ENCODE measurements at places on chromosomes 2 and 18.

DNA sequence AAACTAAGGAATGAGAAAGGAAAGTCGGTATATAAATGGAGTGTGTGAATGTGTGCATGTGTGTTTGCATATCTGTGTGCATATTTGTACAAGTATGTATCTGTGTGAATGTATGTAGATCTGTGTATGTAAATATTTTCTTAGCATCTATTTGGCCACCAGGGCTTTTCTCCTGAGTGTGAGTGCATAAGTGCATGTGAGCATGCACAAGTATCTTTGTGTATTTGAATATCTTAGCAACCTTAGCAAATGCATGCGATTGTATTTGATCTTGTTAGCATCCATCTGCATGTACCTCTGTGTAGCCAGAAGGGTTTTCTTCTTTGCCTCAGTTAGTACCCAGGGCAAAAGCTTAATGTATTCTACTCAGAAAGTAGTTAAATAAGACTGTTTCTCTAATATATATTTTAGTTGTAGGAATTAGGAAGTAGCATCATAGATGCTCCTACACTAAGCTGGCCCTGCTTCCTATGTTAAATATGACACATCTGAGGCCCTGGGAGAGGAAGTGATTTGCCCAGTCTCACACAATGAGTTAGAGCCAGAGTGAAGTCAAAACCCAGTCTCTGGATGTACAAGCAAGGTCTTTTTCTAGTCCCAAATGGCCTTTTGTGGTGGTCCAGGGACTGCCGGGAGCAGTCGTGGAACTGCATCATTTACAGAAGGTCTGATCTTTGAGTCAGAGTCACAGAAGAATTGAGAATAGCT, 9.2 kb downstream of the FKBP1B start:
- DNase-seq = no peak

GRCh38 chr2:180739070-180739469, 241.3 kb upstream of the UBE2E3 start:
- no peak for DNase-seq

- DNase-seq = no peak
Measured at GRCh38 chr18:79217979-79218604, 148.9 kb downstream of the ATP9B start.

DNA sequence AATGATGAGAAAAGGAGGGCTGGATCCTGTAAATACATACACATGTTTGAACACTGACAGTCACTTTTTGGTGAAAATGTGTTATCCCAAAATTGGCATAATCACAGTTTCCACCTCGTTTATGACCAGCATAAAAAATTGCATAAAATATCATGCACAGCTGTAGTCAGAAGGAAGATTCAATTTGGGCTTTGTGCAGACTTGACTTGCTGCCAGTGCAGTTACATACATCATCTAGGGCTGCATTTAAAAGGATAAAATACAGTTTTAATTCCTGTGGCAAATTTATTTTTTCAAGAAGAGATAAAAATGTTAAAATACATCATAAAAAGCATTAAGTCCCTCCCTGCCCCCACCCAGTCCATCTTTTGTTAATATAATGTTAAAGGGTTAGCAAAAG, 103.8 kb downstream of the VWC2L start:
- no peak for DNase-seq

DNA sequence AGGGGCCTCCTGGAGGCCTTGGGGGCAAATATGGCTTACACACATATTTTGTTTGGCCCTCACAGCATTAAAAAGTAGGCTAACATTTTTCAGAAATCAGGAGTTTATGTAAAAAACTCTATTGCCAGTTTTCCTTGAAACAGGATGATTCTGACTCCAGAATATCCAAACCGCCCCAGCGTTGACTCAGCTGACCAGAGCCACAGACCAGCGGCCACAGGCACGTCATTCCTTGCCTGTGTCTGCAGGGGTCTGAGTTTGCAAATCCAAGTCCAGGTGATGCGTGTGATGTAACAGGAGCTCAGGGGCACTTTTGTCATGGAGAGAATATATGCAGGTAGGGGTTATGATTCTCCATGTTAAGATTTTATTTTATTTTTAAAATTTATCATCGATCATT, 79.4 kb upstream of the ALKAL2 start:
- DNase-seq = no peak

GRCh38 chr2:1550076-1550475, 136.8 kb downstream of the TPO start:
- DNase-seq = no peak

DNA sequence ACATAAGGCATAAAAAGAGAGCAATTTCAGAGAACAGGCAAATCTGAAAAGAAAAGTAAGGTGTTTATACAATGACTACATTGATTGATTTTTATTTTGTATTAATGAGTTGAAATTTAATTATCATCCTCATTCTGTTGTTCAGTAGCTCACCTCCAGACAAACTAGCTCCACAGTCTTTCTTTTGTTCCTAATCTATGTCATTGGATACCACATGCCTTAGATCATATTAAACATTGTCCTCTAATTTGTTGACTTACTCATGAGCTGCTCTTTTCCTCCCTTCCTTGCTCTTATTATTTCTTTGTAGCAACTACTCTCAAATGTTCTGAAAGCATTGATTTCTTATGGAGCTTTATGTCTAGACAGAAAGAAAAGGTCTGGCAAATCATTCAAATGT, 185.5 kb upstream of the ZSWIM2 start:
- DNase-seq = no peak

GRCh38 chr2:8277921-8278571, 403.8 kb upstream of the ID2 start:
- DNase-seq = no peak

DNA sequence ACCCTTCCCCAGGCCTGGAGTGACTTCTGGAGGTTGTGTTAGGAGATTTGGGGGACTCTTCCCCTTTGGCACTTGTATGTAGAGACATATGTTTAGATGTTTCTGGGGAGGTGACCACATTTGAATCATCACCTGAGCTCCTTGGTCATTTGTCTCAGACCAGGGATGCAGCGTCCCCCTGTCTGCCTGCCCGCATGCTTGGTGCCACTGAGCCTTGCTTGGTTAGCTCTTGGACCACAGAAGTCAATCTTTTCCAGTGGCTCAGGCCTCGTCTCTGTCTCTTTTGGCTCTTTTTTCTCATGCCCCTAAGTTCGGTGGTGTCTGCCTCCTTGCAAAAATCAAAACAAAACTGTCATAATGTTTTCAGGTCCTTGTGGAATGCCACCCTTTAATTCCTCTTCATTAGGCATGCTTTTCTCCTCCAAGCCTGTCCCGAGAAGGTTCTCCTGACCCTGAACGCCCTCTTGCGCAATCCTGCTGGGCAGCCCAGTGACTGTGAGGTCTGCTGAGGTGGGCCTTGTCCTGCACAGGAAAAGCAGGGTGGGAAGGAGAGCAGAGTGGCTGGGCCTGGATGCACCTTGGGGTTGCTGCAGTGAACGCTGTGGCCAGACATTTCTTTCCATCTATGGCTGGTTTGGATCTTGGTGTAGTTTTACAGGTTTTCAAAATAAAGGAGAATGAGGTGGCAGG, 24.9 kb downstream of the GLI2 start:
- no peak for DNase-seq

- no peak for DNase-seq
Measured at GRCh38 chr2:182248362-182248761, 178.5 kb downstream of the PDE1A start.

- no peak for DNase-seq
Measured at GRCh38 chr2:231394211-231395141, 1.0 kb upstream of the B3GNT7 start.

- DNase-seq = no peak
Measured at GRCh38 chr18:56351911-56352500, 286.4 kb downstream of the TXNL1 start.

GRCh38 chr2:7692657-7693161, 775.5 kb downstream of the RNF144A start:
- DNase-seq = no peak

DNA sequence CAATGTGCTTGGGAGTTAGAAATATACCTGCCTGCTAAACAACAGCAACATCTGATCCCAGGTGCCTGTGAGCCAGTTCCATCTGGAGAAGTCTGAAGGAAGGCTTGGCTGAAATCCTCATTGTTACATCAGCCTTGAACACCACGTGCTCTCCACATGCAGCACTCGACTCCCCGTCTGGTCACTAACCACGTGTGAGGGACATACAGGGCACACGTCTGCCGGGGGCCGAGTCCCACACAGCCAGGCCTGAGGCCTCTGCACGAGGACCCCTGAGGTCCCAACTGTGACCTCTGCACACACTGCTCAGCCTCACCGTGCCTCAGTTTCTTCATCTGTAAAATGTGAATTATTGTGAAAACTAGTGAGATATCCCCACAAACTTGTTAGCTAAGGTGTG, 236.5 kb upstream of the SALL3 start:
- DNase-seq = no peak

- no peak for DNase-seq
Measured at GRCh38 chr2:143937723-143938350, 582.1 kb downstream of the ZEB2 start.

DNA sequence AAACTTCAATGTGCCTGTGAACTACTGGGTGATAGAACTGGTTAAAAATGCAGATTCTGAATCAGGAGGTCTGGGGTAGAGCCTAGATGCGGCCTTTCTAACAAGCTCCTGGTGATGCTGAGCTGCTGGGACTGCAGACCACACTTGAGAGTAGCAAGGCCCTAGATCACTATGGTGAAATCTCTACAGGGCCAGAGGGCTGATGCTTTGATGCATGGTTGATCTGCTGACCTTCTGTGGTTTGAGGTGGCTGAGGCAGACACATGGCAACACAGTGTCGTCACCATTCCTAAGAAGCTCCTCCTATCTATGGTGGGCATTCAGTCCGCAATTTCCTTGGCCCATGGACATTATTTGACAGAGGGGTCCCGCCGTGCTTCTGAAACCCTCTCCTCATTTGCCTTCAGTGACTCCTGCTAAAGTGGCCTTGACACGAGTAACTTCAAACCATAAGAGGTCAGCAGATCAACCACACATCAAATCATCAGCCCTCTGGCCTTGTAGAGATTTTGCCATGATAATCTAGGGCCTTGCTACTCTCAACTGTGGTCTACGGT, 19.8 kb downstream of the CCDC68 start:
- DNase-seq = no peak

- DNase-seq = no peak
Measured at GRCh38 chr2:40357667-40358066, 94.2 kb downstream of the SLC8A1 start.

DNA sequence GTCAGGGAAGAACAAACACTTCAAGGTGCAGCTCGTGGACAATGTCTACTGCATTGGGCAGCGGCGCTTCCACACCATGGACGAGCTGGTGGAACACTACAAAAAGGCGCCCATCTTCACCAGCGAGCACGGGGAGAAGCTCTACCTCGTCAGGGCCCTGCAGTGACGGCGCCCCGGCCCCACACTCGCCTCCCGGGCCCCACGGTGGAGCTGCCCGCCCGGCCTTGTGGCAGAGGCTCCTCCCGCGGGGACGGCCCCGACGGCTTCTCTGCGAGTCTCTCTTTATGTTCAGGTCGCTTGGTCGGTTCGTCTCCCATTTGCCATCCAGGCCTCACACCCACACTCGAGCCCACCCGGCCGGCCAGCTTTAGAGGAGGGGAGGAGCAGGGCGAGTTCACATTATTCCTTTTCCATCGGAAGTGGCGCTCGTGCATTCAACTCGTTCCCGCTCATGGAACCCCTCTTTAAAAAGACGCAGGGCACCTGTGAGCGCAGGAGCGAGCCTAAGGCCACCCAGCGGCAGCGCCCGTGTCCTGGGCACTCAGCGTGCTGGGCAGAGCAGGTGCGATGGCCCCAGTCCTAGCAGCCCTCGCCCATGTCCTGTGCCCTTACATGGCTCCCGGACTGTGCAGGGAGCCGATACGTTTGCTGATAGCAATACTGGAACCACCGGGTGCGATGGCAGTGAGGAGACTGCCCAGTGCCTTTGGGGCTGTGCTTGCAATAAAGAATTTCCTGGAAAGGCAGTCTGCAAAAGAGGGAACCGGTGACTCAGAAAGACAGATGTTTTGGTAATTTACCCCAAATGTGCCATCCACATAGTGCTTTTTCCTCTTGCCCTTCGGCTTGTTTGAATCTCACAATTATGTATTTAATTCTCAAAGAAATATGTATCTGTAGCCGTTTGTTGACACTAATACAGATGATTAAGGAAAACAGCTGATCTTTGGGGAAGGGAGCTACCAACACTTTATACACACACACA, 148.6 kb downstream of the NCK2 start:
- no peak for DNase-seq

- DNase-seq = no peak
Measured at GRCh38 chr18:58391932-58392323, 237.0 kb downstream of the ALPK2 start.

GRCh38 chr18:55559739-55560138, 28.3 kb downstream of the TCF4 start:
- DNase-seq = no peak

DNA sequence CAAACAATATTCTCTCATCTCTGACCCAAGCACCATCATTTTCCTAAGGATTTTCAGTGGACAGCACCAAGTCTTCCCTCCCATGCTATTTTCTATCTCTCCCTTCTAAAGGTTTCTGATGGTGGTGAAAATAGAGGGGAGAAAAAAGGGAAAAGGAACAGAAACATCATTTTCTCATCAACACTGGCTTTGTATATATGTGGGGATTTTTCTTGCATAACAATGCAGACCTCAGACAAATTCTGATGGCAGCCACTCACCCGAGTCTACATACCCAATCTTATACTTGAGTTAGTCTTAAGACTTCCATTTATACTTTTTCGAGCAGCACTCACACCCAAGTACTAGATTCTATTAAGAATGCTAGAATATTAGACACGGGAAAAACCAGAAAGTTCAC, 95.8 kb downstream of the TMEM163 start:
- no peak for DNase-seq

DNA sequence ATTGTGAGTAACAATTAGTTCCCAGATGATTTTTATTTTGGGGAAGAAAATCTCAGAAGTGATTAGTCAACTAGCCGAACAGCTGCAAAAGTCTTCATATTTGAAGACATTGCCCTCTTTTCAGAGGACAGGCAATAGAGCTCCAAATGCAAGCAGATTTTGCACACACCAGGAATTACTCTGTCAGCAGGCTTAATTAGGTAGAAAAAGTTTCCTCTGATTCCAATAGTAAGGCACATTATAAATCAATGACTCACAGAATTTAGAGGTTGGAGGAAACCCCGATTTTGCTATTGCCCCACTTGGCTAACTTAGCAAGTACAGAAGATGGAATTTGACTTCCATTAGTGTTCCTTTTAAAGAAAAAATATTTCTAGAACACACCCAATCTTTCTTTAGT, 30.7 kb upstream of the SCN1A start:
- no peak for DNase-seq

DNA sequence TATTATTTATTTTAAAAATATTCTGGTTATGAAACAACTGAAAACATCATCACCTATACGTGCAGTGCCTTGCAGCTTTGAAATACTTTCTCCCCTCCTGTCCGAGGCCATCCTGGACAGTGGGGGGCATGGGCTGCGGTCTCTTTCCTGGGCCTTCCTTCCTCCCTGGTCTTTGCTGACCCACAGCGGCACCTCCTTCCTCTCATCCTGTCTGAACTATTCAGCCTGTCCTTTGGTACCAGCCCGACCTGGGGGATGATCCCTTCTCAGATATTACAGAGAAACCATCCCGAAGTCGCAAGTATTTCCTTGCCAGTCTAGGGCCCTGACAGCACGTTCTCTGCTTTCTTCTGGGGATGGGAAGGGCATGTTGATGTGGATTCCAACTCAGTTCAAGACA, 736.6 kb upstream of the HS6ST1 start:
- no peak for DNase-seq

Data from T47D (cell line).